ENCODE measurements at places on chromosomes 13 and 19. TPM values are rescaled to one million over a fixed set of nuclear protein-coding genes. Genes with fewer than 3 reads are reported as not detected.

GRCh38 chr19:13834244-13835069 is 39.2 kb downstream of the ZSWIM4 start:
- H3K4me1 ChIP-seq = peaks cover 58% of the 10 kb centered on the region
- peak overlapping the region; percentile 81 for H3K27ac ChIP-seq
- DNase-seq = no peak
- peak overlapping the region; percentile 68 for H3K4me3 ChIP-seq

- peaks cover 23% of the 10 kb centered on the region for H3K36me3 ChIP-seq
- H3K4me3 ChIP-seq = peak overlapping the region; percentile 83
- no peak for DNase-seq
- peak overlapping the region; percentile 87 for H3K27ac ChIP-seq
- peaks cover 17% of the 10 kb centered on the region for H3K4me1 ChIP-seq
Measured at GRCh38 chr19:6362351-6362801, 1.0 kb downstream of the CLPP start.

GRCh38 chr13:77514336-77514726 is 21.2 kb upstream of the SCEL start:
- H3K4me3 ChIP-seq = no peak overlapping the region
- DNase-seq = no peak
- H3K36me3 ChIP-seq = no peaks in the 10 kb centered on the region
- no peaks in the 10 kb centered on the region for H3K4me1 ChIP-seq

DNA sequence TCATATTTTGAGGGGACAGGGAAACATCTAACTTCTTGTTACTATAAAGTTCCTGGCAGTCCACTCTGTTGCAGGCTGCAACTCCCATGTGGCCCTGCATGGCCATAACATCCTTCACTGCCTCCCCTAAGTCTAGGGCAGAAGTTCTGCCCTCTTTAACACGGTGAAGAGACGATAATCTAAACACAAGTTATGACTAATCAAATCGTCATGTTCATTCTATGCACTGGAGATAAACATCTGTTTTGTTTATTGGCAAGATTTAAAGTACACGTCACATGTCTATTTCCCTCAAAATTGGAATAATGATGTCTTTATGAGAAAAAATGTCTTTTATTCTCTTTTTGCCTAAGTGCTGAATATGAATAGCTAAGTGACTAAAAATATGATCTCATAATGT is 1629.4 kb downstream of the PCDH9 start:
- no peak overlapping the region for H3K4me3 ChIP-seq
- no peaks in the 10 kb centered on the region for H3K27me3 ChIP-seq
- no peak for DNase-seq
- H3K27ac ChIP-seq = no peak overlapping the region

GRCh38 chr19:32930567-32930966 is 41.2 kb downstream of the CEP89 start:
- H3K4me3 ChIP-seq = no peak overlapping the region
- DNase-seq = no peak
- no peak overlapping the region for H3K27ac ChIP-seq
- peaks cover 15% of the 10 kb centered on the region for H3K36me3 ChIP-seq
- H3K4me1 ChIP-seq = no peaks in the 10 kb centered on the region

DNA sequence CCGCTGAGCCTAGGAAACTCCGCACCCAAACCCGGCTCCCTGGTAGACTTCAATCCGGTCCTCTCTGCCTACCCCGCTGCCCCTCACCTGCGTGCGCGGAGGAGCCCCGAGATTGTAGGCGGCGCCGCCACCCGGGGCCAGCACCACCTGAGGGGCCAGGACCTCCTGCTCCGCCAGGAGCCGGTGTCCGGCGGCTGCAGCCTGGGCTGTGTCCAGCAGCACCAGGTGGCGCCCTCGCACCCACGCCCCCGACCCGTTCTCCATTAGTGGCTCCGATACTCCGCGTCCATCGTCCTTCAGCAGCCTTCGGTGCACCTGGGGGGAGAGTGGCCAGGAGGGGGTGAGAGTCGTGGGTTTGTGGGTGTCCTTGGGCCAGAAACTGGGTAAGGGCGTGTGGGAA is 18.5 kb downstream of the MAN2B1 start:
- no peak overlapping the region for H3K4me3 ChIP-seq
- H3K4me1 ChIP-seq = no peaks in the 10 kb centered on the region
- no peaks in the 10 kb centered on the region for H3K27me3 ChIP-seq
- no peak for DNase-seq
- H3K36me3 ChIP-seq = peaks cover 11% of the 10 kb centered on the region
- no peak overlapping the region for H3K27ac ChIP-seq

GRCh38 chr19:10533646-10534386 is 9.9 kb upstream of the ATG4D start:
- H3K27ac ChIP-seq = no peak overlapping the region
- H3K36me3 ChIP-seq = no peaks in the 10 kb centered on the region
- no peak for DNase-seq
- H3K27me3 ChIP-seq = peaks cover 10% of the 10 kb centered on the region

DNA sequence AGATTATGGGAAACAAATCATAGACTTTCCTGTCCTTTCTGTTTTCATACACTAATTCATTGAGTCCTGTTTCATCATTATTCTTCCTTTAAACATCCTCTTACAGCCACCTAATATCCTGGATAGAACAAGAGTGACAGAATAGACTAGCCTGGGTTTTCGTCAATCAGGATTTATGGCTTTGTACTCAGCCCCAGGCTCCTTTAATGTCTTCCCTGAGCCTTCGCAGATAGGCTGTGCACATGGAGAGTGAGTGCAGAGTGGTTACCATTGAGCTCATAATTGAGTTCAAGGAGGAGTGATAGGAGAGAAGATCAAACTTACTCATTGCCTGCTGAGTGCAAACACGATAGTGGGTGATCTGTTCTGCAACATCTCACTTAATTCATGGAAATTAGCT is 304.9 kb downstream of the TDRD3 start:
- H3K27me3 ChIP-seq = no peaks in the 10 kb centered on the region
- H3K4me3 ChIP-seq = no peak overlapping the region
- no peak overlapping the region for H3K27ac ChIP-seq
- no peak for DNase-seq

DNA sequence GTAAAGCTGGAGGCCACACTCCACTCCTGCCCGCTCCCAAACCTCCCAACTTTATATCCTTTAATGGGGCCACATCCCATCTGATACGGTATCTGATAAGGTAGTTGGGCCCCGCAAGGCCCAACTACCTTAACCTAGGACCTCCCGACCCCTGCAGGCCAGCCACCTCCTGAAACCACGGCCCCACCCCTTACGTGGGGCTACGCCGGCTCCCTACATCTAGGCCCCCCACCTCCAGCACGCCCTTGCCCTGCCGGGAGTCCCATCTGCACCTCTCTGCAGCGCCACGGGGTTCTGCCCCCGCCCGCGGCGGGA is 2.2 kb downstream of the IGFLR1 start:
- H3K4me1 ChIP-seq = peaks cover 71% of the 10 kb centered on the region
- no peak for DNase-seq
- peak overlapping the region; percentile 44 for H3K4me3 ChIP-seq
- peak overlapping the region; percentile 100 for H3K27ac ChIP-seq
- peaks cover 31% of the 10 kb centered on the region for H3K36me3 ChIP-seq
- no peaks in the 10 kb centered on the region for H3K27me3 ChIP-seq

- H3K4me3 ChIP-seq = no peak overlapping the region
- no peak for DNase-seq
- H3K4me1 ChIP-seq = no peaks in the 10 kb centered on the region
- H3K36me3 ChIP-seq = no peaks in the 10 kb centered on the region
- no peak overlapping the region for H3K27ac ChIP-seq
Measured at GRCh38 chr13:43935878-43936277, 56.2 kb downstream of the LACC1 start.

Gene JUNB
- total RNA-seq = 2,802 TPM

Gene ZNF677
- total RNA-seq = 4.3 TPM

Gene EPS8L1
- 4.4 TPM for total RNA-seq

Gene DIRAS1
- total RNA-seq = not detected

Gene UBE2L5
- total RNA-seq = not detected

Gene MYCBP2
- total RNA-seq = 189 TPM

Gene C19orf25
- 33.4 TPM for total RNA-seq
